Stomach (tissue), 19 donors: ENCODE measurements at places on chromosomes 1 and 21. TPM values are rescaled to one million over a fixed set of nuclear protein-coding genes. Genes with fewer than 3 reads are reported as not detected.

DNA sequence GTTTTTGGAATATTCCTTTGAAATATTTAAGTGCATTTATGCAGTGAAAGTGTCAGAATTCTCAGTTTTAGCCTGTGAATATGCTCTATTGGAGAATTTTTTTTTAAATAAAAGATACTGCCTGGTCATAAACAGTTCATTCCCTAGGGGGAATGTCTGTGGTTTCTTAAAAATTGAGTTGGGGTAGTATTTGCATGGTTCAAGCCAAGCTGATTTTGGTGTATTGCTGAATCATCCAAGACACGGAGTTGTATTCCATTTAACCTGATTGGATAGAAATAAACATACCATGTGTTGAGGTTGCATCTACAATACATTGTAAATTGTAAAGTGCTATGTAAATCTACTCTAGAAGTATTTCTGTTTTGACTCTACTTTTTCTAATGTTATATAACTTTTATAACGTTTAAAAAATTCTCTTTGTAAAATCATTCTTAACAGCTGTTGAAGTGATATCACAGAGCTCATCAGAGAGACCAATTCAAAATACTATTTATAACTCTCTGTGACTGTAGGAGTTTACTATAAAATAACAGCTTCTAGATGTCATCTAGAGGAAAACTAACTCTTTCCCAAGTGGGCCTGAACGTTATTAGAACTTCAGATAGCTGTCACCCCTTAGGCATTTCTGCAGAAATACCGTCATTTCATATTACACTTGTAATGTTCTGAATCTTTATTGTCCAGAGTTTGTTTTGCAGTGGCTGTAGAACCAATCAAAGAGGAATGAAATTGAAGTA, 199.1 kb downstream of the USP25 start:
- no peak for DNase-seq

- no peak for DNase-seq
Measured at GRCh38 chr1:219419860-219420259, 193.0 kb downstream of the ZC3H11B start.

DNA sequence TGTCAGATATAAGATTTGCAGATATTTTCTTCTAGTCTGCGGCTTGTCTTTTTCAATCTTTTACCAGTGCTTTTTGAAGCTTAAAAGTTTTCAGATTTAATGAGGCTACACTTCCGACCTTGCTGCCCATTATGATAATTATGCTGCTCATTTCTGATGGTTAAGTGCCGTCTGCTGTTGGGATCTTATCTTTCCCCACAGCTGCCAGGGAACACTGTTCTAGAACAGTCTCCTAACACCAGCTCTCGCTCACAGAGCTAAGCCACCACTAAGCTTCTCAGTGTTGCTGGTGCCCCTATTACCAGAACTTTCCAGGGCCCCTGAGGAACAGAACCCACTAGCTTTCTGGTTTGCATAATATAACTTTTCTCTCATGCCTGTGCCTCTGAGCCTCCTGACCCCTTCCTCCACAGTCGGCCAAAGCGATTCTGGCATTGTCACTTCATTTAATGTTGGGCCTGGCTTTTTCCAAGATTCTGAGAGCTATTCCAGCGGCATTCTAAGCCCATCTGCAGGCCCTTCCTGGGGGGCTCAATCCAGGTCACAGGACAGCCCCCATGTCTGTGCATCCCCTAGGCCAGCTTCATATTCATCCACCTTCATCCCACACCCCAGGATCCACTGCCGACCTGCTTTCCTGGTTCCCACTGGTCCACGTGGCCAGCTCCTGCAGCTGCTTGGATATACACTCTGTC, 237.0 kb downstream of the PTPRU start:
- DNase-seq: no peak

- no peak for DNase-seq
Measured at GRCh38 chr1:28392027-28392652, 22.6 kb downstream of the PHACTR4 start.

DNA sequence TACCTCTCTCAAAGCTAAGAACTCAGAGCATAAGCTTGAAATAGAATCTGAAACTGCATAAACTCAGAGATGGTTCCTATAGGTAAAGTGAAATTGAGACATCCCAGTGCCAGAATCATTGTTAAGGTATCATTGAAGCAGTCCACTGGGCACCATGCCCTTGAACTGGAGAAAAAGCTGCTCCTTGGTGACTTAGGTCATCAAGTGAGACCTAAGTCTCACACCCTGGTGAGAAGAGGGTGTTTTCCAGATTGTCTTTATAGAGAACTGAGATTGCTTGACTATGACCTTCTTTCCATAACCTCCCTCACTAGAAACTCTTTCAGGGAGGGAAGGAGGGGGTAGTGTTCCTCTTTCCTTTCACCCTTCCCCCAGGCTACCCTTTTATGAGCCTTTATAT, 9.4 kb upstream of the ATP6V1G3 start:
- DNase-seq: no peak

Gene ZNF593OS
- polyA plus RNA-seq: not detected

Gene THEMIS2
- polyA plus RNA-seq: 18.2 TPM

DNA sequence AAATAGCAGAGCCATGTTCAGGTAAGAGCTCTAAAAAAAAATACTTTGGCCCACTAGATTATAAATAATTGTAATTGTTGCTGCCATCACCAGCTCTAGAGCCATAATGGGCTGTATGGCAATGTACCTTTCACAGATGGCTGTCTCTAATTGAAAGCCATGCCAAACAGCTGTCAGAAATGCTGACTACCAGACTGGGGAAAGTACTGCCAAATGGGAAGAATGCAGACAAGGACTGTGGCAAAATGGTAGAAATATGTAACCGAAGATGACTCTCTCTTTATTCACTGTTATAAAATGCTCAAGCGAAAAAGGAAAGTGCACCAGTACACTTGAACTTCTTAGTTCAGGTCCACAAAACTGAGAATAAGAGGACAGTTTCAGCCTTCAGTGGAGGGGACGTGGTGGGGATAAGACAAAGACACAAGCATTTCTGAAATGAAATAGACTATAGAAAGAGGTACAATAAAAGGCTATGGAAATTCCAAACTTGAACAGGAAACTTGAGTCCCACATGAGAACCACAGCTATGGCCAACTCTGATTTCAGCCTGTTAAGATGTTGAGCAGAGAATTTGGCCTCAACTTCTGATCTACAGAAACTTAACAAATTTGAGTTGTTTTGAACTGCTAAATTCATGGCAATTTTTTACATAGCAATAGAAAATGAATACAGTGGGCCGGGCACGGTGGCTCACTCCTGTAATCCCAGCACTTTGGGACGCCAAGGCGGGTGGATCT, 46.5 kb upstream of the LPGAT1 start:
- no peak for DNase-seq

DNA sequence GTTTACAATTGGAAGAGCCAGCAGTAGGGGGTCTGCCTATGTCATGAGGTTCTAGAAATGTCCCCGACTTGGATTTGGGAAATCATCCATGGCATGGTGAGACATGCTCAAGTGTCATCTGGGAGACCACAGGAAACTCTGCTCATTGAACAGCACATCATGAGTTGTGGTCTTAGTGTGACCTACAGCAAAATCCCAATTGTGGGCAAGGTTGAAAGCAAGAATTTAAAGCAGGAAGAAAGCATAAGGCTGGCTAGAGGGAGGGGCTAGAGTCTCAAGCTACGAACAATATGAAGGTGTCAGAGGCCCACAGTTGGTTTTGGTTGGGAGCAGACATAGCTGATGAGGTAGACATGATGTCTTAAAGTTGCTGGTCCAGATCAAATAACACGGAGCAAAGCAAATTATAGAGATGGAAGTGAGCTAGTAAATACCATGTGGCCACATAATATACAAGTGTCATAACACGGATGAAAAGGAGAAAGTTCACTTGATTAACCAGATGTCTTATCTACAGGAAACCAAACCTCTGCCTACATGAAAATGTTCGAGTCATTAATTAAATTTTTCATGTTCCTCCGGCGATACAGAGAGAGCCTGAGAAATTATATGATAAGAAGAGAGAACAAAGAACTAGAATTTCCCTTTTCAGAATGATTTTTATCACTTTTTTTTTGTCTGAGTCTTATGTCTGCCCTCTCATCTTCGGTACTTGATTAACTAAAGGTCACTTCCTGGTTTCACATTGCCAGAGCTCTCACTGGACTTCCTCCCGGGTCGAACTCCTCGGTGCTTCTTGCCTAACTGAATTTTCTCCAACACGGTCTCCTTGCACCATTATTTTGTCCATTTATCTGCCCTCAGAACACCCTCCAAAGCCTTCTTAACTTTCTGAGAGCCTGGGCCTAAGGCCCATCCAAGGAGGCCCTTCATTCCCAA, 67.5 kb upstream of the DUSP10 start:
- no peak for DNase-seq

Gene TNFRSF8
- 1.2 TPM for polyA plus RNA-seq

GRCh38 chr21:45938811-45939520, 42.6 kb upstream of the COL6A1 start:
- DNase-seq: no peak
